ENCODE measurements at places on chromosomes 12 and 14.

DNA sequence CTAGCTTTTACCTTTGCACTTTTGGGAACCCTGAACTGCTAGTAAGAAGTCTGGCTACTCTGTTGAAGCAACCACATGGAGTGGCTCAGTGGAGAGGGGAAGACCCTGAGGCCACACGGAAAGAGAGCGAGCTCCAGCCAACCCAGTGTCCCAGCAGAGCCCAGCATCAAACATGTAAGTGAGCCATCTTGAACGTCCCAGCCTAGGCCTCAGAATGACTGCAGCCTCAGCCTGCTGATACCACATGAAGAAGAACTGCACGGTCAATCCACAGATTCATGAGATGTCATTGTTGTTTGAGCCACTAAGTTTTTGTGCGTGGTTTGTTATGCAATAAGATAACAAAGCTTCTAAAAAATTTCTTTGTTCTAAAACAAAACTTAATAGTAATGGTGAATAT, 40.2 kb downstream of the TFCP2 start:
- no peak for DNase-seq

- no peak for DNase-seq
Measured at GRCh38 chr14:23376482-23377197, at the start of gene CMTM5. Gene CMTM5 (plus strand): TSS chr14:23377046. CDS start chr14:23377252, 206 bp downstream.

- DNase-seq = no peak
Measured at GRCh38 chr14:94116701-94117100, 6.2 kb downstream of the IFI27 start.

- no peak for DNase-seq
Measured at GRCh38 chr12:15782667-15783066, 6.5 kb downstream of the EPS8 start.

DNA sequence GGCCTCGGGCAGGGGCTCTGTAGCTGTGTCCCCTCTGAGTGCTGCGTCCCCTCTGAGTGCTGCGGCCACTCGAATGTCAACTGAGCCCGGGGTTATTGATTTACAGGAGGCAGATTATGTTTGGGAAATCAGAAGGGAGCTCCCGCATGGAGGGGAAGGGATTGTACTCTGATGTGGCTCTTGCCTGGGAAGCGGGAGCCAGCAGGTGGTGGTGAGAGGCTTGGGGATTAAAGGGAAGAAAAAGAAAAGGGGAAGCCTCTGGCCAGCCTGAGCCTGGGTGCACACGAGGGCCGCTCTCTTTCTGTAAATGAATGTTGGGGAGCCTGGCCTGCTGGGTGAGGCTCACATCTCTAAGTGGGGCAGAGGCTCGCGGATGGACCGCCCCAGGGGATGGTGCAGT, 143.7 kb downstream of the AACS start:
- DNase-seq = no peak

GRCh38 chr14:25411781-25412757, 362.1 kb upstream of the STXBP6 start:
- DNase-seq = no peak

GRCh38 chr12:91567100-91567485, 384.5 kb upstream of the DCN start:
- no peak for DNase-seq

DNA sequence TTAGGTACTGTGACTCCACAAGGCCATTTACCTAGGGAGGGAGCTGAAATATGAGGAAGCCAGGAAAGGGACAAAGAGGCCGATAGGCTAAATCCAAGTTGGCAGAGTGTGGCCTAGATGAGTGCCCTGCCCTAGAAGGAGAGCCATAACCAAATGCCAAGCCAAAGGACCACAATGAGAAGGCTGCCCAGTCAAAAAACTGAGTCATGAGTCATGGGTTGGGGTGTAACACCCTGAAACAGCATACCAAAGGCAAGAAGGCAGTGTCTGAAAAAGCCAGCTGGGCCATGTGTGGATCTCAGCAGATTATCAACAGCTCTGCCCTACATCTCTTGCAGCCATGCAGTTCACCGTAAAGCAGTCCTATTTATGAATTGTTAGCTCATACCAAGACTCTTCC, 171.7 kb downstream of the PHLDA1 start:
- no peak for DNase-seq

GRCh38 chr14:54681811-54682261, 114.9 kb downstream of the SAMD4A start:
- no peak for DNase-seq

GRCh38 chr12:110282956-110283817, 2.1 kb downstream of the ATP2A2 start:
- no peak for DNase-seq

DNA sequence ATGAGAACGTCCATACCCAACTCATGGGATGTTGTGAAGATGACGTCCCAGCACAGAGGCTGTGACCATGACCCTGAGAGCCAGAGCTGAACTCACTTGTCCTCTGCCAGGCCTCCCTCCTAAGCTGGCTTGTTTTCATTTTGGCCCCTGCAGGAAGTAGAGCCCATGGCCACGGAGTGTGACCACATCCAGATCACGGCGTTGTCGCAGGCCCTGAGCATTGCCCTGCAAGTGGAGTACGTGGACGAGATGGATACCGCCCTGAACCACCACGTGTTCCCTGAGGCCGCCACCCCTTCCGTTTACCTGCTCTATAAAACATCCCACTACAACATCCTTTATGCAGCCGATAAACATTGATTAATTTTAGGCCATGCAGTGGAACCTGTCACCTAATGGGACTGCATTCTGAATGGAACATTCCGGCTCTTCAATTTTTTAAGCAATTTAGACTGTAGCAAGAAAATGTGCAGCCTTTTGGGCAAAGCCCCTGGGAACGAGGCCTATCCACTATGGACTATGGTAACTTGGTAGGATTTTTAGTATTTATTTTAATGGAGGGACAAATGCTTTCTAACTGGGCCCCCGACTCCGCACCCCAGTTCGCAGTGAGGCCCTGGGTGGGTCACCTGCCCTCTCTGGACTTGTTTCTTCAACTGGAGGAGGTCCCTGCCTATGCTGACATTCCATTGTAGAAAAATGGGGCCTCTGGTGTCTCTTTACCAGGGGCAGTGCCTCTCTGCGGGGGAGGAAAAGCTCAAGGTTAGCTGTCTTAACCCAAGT, 19.6 kb downstream of the OTUB2 start:
- DNase-seq = no peak

GRCh38 chr14:57485635-57486034, 8.0 kb downstream of the CCDC198 start:
- no peak for DNase-seq

- DNase-seq = no peak
Measured at GRCh38 chr12:102504871-102505270, 24.5 kb upstream of the IGF1 start.

- no peak for DNase-seq
Measured at GRCh38 chr12:49097381-49097780, 2.8 kb upstream of the DHH start.

DNA sequence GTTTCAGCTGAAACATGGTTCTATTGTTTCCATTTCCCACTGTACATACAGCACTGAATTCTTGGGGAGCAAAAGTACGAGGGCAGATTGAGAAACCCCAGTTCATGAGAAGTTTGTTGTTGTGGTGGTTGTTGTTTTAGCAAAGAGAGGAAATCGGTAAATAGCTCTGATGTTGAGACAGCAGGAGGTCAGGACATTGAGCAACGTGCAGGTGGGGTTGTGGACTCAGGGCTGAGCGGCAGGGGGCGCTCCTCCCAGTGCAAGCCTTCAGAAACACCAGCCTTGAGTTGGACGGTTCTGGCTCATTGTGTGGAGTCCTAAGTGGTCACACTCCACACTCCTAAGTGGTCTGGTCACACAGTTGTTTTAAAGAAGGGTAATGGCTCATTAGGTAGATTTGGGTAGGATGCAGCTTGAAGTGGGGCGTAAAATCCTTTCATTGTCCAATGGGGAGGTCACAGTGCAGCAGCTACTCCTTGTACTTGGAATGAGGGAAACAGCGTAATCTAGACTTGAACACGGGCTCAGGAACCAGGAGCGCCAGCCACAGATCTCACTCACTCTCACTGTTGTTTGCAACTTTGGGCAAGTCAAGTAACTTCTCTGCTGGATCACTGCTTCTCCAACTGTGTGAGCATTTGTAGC, 14.5 kb upstream of the PWP1 start:
- peak; percentile 57 for DNase-seq

DNA sequence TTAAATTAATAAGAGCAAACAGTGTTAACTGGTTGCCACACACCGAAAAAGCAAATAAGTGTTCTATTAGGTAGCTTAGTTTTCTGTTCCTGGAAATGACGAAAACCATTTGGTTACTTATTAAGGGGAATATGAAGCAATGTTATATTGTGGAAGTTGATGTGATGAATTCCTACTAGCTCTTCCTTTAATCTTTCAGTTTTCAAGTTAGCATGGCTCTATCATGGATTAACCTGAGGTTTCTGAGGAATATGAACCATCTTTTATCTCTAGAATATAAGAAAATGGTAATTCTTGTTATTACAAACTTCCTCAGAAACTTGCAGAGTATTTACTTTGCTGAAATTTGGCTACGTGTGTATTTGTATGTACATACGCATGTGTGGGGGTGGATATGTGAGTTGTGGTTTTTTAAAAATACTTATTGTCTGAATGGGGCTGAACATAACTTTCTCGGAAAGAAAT, 245.7 kb downstream of the KCNC2 start:
- DNase-seq = no peak

DNA sequence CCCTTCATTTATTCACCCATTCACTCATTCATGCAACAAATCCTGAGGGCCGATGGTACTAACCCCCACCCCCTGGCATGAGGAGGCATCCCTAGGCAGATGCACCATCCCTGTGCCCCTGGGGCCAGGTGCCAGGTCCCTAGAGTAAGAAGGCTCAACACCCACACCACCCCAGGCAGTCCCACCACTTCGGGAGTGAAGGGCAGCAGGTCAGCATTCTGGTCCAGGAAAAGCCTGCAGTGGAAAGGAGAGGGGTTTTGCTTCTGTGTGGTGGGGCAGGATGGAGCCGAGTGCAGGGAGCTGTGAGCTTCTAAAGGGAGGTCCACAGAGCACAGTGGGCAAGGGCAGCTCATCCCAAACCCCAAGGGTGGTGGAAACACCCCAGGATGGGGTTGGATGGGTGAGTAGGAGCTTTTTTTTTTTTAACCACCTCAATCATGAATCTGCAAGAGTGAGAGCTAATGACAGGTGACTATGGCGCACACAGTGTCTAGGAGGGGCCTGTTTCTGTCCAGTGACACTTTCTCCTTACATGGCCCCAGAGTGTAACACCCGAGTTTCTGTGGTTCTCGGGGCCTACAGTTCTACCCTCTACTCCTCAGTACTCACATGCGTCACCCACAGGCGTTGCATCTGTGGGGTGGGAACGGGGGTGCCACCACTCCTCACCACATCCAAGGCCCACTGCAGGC, 414.3 kb downstream of the TMEM121 start:
- DNase-seq = no peak

DNA sequence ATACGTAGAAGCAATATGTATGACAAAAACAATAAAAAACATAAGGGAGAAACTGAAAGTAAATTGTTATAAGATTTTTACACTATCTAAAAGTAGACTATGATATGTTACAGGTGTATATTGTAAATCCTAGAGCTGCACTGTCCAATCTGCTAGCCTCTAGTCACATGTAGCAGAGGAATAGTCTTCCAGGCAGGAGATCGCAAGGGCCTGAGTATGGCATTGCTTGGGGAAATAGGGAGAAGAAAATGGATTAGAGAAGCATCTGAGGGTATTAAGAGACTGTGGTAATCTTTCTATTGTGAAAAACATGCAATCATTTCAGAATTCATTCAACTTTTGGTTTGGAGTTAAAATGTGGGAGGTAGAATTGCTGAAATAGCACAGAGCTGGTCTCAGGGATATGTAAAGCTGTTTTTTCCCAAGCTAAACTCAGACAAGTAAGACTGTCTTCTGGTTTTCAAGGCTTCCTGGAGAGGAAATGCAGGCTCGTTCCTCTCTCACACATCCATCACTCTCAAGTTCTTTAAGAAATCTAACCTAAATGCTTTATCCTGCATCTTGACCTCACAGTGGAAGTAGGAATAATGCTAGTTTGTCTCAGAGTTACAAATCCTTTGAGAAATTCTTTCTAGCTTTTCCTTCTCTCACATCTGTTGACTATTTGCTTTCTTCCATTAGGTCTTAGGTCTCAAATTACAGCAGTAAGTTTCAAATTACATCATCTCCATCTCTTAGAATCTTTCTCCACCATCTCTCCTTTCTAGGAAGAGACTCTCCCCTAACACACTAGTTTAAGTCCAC, 7.6 kb upstream of the CCDC184 start:
- DNase-seq = no peak

GRCh38 chr12:112577473-112578329, 159.0 kb downstream of the PTPN11 start:
- no peak for DNase-seq

DNA sequence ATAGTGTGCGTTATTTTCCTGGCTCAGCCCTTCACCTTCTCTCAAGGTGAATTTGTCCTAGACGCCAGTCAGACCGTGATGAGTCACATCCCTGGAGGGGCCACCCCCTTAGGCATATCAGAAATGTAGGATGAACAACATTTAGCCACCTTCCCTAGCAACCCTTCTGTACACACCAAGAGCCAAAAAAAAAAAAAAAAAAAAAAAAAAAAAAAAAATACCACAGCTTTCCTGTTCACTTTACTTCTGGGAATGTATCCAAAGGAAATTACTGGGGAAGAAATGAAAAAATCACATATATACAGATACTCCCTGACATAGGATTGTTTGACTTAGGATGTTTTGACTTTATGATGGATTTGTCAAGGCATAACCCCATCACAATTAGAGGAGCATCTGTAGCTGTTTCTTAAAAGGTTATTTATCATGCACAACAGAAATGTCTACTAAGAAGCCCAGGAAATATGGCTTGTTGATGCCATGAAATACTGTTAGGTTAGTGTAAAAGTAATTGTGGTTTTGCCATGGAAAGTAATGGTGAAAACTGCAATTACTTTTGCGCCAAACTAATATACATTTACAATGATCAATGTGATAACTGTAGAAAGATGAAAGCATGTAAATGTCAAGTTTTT, 68.2 kb upstream of the BDKRB2 start:
- no peak for DNase-seq

DNA sequence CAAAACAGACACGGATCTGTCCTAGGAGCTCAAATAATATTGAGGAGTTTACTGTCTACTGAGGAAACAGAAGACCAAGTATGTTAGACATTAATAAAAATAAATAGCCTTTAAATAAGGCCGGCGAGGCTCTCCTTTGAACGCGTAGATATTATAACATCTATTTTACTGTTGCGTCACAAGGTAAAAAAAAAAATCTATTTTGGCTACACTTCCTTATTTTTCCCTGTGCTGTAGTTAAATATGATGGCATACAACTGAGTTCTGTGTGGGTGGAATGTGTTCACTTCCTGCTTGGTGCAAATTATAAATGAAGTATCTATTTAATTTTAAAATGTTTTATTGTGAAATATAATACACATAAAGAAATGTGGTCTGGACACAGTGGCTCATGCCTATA, 17.2 kb upstream of the RAD52 start:
- no peak for DNase-seq

DNA sequence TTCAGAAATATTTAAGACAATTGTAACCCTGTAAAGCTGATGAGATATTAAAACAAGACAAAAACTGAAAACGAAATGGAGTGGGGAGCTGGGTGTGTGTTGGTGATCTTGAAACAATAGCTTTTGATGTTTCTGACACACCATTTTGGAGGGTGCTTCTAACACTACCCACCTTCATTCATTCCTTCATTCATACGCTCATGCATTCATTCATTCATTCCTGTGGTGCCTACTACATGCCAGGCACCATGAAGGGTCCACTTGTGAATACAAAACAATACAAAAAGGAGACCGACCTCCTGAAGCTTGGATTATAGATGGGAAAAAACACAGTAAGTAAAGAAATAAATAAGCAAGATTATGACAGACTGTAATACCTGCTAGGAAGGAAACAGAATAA, 60.5 kb downstream of the FOXN3 start:
- no peak for DNase-seq

GRCh38 chr14:67940486-67941455, 121.2 kb downstream of the RAD51B start:
- no peak for DNase-seq

Measured in activated CD4-positive, alpha-beta T cell treated with anti-CD3 and anti-CD28 coated beads, Interleukin-2, amount 50 U/mL, for 48 hours (primary cell).